ENCODE measurements at places on chromosomes 6 and 20.

GRCh38 chr6:122008101-122008999 lies 391.1 kb upstream of the HSF2 start:
- DNase-seq, result no peak

- no peak for DNase-seq
These were observed 136.3 kb downstream of the PREX1 start for GRCh38 chr20:48691523-48691922.

DNA sequence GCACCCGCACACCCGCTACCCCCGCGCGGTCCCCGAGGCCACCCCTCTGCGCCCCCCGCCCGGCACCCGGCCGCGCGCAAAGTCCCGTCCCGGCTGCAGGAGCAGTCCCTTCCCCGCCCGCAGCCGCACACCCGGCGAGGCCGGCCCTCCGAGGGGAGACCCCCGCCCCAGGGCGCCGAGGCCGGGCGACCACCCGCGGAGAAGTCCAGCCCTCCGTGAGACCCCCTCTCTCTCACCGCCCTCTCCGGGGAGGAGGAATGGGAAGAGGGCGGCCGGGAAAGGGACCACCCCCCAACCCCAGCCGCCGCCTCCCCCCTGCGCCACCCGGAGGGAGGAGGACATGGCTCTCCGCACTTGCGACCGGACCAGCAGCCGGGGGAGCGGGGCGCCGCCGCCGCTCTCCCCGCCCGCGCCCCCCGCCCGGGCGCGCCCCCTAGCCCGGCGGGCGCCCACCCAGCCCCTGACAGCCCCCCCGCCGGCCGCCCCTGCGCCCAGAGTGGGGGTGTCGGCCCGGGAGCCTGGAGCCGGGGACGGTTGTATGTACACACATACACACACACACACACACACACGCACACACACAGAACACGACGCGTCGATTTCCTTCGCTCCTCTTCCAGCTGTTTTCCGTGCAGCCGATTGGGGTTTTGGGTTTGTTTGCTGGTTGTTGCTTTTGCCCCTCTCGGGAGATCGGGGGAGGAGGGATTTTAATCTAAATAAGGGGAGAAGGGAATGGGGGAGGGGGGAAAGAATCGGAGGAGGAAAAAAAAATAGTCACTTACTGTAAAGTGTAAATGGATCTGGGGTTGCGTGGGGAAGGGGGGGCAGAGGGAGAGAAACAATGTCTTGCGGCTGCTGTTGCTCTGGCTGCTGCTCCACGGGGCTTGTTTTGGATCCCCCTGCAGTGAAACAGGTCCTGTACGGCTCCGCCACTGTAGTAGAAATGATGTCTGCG lies at the start of gene ATXN1:
Gene ATXN1, minus strand, starts transcription at position 945 of the 955 bp plus-strand sequence.
- peak; percentile 44 for DNase-seq

DNA sequence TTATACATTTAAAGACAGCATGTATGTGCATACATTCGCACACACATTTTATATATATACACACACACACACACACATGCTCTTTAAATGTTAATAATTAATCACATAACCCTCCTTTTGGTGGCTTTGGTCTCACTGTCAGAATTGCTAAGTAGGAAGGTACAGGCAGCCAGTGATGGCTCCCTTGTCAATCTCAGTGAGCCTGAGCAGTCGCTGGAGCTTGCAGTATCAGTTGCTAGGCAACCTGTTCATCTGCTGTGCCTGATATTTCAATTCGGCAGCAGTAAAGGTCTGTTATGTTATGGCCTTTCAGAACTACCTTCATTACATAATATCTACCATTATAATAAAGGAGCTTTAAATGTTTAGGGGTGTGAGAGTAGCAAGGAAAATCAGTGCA lies 374.3 kb downstream of the LMBRD1 start:
- no peak for DNase-seq

DNA sequence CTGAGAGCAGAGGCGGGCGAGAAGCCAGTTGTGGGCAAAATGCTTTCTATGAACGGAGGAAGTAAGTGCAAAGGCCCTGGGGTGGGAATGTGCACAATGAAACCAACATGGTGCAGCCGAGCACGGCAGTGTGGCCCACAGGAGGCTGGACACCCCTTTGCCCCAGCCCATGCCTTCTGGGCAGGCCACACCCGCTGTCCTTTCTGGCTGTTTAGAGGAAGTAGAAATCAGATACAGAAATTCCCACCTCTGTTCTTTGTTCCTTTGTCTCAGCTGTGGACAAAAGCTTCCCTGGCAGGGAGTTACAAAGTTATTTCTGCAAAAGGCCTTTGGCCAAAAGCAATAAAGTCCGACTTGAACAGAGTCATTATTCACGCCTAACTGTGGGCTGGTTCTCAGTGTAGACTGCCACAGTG lies 11.9 kb downstream of the SULF2 start:
- no peak for DNase-seq

GRCh38 chr20:56998438-56998837 lies 268.0 kb downstream of the BMP7 start:
- no peak for DNase-seq

DNA sequence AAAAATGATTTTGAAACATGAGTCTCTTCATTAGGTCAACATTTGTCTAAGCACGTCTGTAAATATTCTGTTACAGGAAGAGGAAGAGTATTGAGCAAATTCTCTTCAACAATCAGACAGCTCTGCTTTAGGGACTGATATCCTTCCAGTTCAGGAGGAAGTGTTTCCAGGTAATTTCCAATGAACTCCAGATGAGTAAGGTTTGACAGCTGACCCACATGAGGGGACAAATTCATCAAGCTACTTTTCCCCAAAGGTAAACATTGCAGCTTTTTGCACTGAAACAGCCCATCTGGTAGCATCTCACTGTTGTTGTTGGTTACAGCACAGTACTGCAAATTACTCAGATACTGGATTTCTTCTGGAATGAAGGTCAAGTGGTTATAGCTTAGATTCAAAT lies 18.1 kb downstream of the ENPP1 start:
- DNase-seq, result no peak

DNA sequence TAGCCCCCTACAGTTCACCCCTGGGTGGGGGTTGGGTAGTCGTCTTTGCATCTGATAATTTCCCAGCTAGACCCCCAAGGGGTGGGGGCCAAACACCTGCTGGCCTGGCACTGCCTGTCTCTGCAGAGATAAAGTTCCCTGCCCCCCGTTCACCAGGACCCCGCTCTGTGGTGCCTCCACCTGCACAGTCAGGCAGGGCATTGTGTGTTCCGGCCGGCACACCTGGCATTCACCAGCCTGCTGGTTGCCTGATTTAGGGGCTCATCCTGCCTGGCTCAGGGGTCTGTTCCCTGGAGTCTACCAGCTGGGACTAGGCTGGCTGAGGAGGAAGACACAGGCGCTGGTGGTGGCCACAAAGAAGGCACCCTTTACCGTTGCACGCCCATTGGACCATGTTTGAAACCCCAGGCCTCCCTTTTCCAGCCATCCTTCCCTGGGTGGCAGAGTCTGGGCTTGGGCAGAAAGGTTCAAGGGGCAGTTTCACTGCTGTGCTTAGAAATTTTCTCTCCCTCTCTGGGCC lies 30.8 kb upstream of the SCRT2 start:
- DNase-seq, result no peak

DNA sequence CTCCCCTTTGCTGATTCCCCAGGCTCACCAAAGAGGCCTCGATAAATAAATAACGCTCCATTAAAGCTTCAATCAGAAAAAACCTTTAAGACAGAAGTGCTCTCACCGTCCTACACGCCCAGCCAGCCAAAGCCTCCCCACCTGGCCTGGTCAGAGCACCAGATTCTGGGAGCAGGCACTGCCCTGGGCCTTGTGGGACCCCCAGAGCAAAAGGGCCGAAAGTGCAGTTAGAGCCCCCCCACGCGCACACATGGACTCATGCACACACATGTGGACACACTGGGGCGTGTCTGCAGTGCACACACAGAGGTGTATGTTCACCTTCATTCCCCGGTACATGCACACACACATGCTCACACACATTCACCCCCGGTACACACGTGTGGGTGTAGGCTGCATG lies 1.9 kb upstream of the NECAB3 start:
- DNase-seq, result no peak

GRCh38 chr6:150813319-150813992 lies 52.0 kb upstream of the MTHFD1L start:
- peak; percentile 4 for DNase-seq

DNA sequence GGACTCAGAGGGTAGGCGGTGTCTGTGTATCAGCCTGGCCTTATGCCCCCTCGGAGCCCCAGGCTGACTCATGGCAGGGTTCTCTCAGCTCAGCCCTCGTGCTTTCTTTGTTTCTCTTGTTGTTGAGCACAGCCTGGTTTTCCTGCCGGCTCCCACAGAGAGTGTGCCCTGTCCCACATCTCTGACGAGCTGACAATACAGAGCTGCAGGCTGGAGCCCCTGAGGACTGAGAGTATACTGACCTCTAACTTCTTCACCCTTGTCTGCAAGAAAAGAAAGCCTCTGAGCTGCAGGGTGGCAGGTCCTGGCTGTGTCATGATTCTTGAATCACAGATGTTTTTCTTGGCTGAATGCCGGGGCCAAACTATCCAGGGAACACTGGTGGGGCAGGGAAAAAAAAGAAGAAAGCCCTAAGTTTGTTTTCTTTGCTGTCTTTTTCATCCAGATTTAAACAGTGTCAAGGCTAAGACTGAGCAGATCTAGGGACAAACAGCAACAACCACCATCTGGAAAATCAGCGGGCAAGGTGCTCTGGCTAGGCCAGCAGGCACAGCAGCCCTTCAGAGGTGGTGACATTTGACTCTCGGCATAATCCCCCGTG lies 63.3 kb upstream of the ZNF133 start:
- DNase-seq, result no peak

DNA sequence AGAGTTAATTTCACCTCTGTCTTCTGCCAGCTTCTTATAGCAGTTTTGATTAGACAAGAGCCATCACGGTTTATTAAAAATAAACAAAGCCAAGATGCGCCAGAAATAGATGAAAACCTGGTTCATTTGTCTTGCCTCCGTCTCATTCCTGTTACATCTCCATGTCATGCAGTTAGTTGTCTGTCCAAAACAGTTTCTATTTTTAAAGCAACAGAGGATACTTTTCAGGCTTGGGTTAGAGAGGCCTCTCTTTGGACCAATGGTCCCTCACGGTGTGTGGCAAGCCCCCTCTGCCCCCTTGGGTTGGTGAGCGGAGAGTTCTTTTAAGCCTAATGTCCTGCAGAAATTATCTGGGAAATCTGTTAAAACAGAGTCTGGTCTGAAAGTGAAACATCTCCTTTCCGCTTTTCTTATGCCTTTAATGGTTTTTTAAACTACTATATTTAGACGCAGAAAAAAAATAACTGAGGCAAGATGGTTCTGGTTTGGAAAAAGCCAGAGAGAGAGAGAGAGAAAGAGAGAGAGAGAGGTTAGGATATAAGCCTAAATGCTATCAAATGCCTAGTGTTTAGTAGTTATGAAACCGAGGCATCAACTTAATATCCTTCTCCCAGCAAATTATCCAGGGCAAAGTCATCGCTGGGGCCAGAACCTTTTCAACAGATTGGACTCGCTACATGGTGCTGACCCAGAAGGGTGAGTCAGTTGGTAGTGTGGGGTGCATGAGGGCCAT lies 64.5 kb downstream of the ZDHHC14 start:
- DNase-seq, result no peak

DNA sequence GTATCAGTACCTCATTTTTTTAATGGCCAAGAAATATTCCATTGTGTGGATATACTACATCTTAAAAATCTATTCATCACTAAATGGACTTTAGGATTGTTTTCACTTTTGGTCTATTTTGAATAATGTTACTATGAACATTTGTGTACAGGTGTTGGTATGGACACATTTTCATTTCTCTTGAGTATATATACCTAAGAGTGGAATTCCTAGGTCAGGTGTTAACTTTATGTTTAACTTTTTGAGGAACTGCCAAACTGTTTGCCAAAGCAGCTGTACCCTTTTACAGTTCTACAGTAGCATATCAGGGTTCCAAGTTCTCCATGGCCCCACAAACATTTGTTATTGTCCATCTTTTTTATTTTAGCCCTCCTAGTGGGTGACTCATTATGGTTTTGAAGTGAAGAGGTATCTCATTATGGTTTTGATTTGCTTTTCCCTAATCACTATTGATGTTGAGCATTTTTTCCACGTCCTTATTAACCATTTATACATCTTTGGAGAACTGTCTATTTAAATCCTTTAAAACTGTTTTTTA lies 28.2 kb downstream of the DSTN start:
- DNase-seq, result no peak

GRCh38 chr6:110034667-110035036 lies 56.5 kb downstream of the GPR6 start:
- no peak for DNase-seq
